ENCODE measurements at places on chromosomes 7 and 10. TPM values are rescaled to one million over a fixed set of nuclear protein-coding genes. Genes with fewer than 3 reads are reported as not detected.

- no peak for DNase-seq
These were observed 85.3 kb downstream of the HECTD2 start for GRCh38 chr10:91495402-91495801.

ZSCAN21 gene
- total RNA-seq: 6.7 TPM

DNA sequence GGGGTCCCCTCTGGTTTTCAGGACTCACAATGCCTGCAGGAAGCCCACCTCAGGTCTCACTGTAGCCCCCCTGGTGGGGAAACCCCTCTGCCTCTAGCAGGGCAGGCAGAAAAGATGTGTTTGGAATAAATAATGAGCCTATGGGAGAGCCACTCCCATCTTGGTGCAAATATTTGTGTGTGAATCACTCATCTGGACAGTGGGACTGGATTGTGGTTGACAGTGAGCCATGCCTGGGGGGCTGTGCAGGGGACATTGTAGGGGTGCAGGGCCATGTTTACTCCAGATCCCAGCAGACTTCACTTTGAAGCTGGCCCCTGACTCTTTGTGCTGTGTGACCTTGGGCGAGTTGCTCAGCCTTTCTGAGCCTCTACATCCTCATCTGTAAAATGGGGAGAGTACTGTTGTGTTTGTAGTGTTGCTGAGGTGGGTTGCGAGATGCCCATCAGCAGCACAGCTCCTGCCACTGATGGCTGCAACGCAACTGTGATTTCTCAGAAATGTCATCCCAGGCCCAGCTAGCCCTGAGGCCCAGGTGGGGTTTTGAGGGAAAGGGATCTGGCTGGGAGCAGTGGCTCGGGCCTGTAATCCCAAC is 20.7 kb downstream of the GTF2IRD1 start:
- no peak for DNase-seq

DNA sequence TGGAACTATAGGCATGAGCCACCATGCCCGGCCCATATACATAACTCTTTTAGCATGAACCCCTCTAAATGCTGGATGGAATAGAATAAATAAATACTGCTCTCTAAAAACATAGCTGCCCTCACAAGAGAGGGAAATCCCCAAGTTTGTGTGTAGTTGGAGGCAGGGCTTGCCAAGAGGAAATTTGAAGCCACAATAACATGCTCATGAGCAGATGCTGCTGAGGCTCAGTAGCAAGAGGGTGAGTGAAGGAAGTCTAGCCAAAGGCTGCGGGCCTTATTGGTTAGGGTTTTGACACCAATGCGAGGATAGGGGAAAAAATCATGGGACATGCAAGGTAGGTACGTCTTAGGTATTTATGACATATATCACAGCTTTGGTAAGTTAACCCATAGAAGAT is 17.3 kb downstream of the TPK1 start:
- no peak for DNase-seq

GRCh38 chr10:79159141-79159651 is 90.4 kb downstream of the ZMIZ1 start:
- no peak for DNase-seq

GRCh38 chr10:128314686-128315085 is 188.5 kb upstream of the MKI67 start:
- no peak for DNase-seq

SPDYE11 gene
- not detected for total RNA-seq

DNA sequence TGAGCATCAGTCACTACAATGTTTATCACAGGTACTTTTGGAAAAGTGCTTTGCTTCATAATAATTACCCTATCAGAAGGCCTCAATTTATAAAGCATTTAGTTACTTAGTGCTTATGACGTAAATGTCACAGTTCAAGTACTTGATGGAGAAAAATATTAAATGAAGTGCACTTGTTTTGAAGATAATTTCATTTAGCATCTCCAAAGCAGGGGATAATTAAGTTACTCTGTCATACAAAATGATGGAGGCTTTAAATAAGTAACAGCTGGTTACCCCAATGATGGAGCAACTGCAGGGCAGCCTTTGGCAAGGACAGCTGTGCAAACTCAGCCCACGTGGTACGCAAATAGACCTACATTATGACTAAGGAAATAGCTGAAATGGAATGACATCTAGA is 768.8 kb downstream of the GRM8 start:
- no peak for DNase-seq

GPR26 gene
- not detected for total RNA-seq
